NCI-H1105 treated with DMSO at 0.1 percent for 48 hours (cell line): ENCODE measurements at places on chromosomes 5 and 9.

DNA sequence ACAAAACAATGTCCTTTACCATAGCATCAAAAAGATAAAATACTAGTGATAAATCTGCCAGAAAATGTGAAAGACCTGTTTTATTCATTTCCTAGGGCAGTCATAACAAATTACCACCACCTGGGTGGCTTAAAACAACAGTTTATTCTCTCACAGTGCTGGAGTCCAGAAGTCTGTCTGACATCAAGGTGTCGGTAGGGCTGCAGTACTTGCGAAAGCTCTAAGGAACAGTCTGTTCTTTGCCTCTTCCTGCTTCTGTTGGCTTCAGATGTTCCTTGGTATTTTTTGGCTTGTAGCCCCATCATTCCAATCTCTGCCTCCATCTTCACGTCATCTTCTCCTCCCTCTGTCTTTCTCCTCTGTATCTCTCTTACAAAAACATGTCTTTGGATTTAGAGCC lies 51.0 kb downstream of the PTPDC1 start:
- DNase-seq = no peak

DNA sequence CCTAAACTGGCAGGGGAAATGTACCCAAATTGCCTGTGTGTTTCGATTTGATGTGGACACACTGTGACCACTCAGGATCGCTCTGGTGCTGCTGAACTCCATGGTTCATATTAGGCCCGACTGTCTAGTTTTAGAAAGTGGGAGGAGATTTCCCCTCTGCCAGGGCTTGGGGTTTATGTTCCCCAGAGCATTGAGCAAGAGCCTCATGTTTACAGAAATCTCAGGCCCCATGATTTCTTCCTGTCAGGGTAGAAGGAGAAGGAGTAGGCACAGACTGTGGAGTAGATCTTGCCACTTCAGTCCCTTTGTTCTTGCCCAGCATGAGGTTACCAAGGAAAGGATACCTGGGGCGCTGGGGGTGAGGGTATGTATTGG lies 40.8 kb upstream of the GLRX start:
- no peak for DNase-seq

DNA sequence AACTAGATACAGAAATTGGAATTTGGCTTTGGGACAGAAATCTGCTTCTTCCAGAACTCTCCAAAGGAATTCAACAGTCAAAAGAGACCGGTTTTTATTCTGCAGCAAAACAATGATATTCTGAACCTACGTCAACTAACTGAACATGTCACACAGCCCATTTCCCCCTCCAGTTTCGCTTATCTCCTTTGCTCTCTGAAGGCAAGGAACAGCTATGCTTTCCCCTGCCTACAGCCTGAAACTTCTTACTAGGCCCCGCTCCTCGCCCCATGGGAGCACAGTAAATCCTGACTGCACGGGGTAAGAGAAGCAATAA lies 488 bp downstream of the SKIC3 start:
- DNase-seq = no peak

- no peak for DNase-seq
Observed at GRCh38 chr5:27325513-27325912, 287.1 kb upstream of the CDH9 start.
